ENCODE measurements at places on chromosomes 6 and 20.

- no peak for DNase-seq
Measured at GRCh38 chr6:18101271-18101670, 21.2 kb downstream of the NHLRC1 start.

GRCh38 chr6:150336299-150336698, 32.5 kb upstream of the IYD start:
- no peak for DNase-seq

DNA sequence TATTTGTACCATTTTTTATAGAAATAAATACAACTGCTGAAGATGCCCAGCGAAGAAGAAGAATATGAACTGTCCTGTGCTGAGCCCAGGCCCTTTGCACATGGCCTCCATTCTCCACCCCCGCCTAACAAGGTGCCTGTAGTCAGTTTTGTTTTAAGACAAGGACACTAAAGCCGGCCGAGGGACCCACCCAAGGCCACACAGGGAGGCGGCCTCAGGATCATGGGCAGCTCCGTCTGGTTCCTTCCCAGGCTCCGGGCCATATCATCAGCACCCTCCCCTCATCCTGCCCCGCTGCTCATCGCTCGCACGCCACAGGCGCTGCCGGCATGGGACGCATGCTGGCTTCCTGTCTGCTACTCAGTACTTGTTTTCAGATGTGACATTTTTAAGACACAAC, 21.3 kb downstream of the PSMG4 start:
- peak; percentile 17 for DNase-seq

DNA sequence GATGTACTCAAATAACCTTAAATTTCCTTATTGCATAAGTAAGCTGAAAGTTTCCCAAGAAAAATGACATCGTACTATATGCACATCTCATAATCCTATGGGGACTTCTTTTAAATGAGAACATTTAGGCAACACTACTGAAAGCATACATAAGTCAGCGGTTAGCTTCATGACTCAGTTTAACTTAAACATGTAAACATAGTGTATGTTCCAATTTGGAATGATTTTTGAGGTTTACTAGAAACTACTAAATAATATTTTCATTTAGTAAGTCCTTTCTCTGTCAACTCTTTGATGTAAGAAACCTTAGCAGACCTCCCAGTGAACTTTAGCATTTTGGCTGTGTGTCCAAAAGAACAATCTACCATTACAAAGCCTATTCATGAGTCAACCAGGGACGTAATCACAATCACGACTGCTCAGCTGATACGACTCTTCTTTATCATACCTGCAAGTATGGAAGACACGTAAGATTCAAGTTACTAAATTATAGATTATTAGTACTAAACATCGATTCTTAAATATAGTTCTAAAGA, 19.3 kb downstream of the HIVEP2 start:
- DNase-seq = no peak

GRCh38 chr6:149891259-149891658, 6.7 kb downstream of the RAET1E start:
- no peak for DNase-seq

- no peak for DNase-seq
Measured at GRCh38 chr20:59752101-59752586, 147.8 kb downstream of the PHACTR3 start.

- no peak for DNase-seq
Measured at GRCh38 chr6:139708337-139709199, 334.1 kb upstream of the CITED2 start.

- DNase-seq = no peak
Measured at GRCh38 chr20:3400260-3401155, 7.0 kb downstream of the DNAAF9 start.

DNA sequence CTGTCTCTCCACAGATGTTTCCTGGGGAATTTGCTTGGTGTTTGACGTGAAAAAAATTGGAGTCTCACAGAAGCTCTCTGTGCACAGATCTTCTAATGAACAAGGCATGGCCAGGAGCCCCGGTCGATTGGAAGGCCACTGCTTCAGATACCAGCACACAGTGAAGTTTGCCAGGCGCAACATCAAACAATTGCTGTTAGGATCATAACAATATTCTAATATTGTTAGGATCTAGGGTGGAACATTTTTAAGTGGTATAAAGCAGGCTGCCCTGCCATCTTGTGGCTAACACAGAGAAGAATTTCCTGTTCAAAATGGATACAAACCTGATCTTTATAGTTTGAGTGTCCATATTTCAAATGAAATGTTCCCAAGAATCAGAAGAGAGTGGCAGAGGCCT, 64.1 kb downstream of the C6orf118 start:
- no peak for DNase-seq

DNA sequence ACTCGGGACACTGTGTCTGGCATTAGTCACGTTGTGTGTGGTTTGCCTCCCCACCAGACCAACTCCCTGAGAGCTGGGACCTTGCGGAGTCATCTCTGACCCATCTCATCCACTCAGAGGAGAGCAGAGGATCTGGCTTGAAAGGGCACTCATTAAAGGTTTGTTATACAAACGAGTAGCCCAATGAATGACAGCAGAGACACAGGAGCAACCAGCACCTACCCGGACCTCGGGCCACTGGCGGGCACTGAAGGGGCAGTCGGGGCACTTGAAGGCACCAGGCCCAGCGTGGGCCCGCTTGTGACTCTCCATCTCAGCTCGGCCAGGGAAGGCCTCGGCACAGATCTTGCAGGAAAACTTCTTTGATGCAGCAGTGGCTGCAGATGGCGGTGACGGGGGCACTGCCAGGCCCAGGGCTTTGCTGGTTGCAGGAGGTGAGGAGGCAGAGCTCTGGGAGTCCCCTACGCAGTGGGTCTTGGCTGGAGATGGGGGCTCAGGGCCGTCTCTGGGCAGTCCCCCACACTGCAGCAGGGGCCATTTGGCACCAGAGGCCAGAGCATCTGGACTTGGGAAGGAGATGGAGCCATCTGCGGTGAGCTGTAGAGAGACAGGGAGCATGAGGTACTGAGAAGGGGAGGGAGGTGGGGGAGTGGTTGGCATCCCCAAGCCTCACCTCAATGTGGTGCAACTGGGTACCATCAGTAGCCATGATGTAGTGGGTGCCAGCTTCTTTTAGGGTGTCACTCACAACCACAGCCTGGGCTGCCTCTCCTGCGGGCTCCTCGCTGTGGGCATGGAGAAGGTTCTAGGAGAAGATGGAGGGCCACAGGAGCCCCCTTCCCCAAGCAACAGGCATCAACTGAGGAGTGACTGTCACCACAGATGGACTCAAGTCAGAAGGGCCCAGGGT, 17.7 kb downstream of the PCIF1 start:
- no peak for DNase-seq

- no peak for DNase-seq
Measured at GRCh38 chr20:38628580-38629470, 27.2 kb downstream of the ARHGAP40 start.

- no peak for DNase-seq
Measured at GRCh38 chr6:168326294-168327261, 7.0 kb upstream of the DACT2 start.
